ENCODE measurements at places on chromosomes 7 and 10.

GRCh38 chr7:136874393-136875032 lies 6.1 kb downstream of the CHRM2 start:
- peak; percentile 17 for DNase-seq

DNA sequence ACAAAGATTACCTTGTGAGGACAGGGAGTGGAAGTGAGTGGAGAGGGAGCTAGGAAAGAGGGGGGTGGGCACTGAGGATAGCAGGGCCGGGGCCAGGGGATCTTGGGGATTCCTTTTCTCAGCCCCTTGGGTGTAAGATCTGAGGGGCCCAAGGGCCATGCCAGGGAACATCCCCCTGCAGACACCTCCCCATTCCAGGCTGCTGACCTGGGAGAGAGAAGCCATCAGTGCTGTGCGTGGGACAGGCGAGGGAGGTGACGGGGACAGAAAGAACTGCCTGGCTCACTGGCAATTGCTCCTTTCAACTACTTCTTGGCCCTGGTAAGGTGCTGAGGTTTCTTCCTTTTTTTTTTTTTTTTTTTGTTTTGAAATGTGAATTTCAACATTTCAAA lies 12.0 kb upstream of the BTBD16 start:
- no peak for DNase-seq

DNA sequence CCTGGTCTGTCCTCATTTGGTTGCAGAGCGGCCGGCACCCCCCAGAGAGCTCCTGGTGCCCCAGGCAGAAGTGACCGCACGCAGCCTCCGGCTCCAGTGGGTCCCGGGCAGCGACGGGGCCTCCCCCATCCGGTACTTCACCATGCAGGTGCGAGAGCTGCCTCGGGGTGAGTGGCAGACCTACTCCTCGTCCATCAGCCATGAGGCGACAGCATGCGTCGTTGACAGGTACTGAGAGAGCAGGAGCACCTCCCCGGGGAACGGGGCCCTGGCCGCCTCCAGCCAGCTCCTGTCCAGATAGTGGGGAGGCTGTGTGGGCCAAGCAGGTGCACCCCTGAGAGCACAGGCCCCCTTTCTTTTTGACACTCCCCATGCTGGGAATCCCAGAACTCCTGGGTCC lies 532.9 kb upstream of the FOXK1 start:
- no peak for DNase-seq

GRCh38 chr7:18421297-18422002 lies 74.1 kb upstream of the HDAC9 start:
- DNase-seq = no peak

GRCh38 chr10:24536636-24537035 lies 187.1 kb downstream of the ARHGAP21 start:
- no peak for DNase-seq

- no peak for DNase-seq
Measured at GRCh38 chr7:108328174-108328651, 128.0 kb downstream of the NRCAM start.

DNA sequence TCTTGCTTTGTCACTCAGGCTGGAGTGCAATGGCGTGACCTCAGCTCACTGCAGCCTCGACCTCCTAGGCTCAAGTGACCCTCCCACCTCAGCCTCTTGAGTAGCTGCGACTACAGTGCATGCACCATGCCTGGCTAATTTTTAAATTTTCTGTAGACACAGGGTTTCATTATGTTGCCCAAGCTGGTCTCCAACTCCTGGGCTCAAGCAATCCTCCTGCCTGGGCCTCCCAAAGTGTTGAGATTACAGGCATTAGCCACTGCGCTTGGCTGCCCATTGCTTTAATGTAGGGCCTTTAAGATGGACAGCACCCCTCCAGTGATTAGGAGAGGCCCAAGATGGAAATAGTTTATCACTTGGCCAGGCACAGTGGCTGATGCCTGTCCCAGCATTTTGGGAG lies 39.4 kb downstream of the NIPSNAP2 start:
- DNase-seq = no peak

DNA sequence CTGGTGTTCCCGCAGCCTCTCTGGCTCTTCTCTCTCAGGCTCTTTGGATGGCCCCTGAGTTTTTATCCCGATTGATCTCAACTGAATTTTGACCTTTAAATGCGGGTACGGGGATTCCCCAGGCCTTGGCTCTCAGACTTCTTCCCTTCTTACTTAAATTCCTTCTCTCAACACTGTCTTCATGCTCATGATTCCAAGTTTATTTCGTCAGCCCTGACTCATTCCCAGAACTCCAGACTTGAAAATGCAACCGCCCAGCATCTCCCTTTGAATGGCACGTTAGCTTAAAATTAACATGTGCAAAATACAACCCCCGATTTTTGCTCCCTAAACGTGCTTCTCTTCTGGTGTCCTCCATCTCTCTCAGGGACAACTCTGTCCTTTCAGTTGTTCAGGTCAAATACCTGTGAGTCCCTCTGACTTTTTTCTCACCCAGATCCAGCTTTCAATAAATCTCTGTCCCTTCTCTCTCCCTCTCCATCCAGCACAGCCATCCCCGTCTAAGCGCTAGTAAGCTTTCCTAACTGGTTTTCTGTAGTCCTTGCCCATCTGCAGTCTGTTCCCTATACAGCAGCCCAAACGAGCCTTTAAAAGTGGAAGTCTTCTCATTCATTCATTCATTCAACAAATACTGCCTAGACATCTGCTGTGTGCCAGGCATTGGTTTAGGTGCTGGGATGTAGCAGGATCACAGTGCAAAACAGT lies 7.1 kb downstream of the HECW1 start:
- DNase-seq = no peak

- no peak for DNase-seq
Measured at GRCh38 chr7:32587411-32587948, 92.2 kb downstream of the AVL9 start.

All from SW480 (cell line).